ENCODE measurements at places on chromosomes 13 and 19.
A peak's percentile ranks its signal among the peaks of the same experiment; 100 is the strongest.

DNA sequence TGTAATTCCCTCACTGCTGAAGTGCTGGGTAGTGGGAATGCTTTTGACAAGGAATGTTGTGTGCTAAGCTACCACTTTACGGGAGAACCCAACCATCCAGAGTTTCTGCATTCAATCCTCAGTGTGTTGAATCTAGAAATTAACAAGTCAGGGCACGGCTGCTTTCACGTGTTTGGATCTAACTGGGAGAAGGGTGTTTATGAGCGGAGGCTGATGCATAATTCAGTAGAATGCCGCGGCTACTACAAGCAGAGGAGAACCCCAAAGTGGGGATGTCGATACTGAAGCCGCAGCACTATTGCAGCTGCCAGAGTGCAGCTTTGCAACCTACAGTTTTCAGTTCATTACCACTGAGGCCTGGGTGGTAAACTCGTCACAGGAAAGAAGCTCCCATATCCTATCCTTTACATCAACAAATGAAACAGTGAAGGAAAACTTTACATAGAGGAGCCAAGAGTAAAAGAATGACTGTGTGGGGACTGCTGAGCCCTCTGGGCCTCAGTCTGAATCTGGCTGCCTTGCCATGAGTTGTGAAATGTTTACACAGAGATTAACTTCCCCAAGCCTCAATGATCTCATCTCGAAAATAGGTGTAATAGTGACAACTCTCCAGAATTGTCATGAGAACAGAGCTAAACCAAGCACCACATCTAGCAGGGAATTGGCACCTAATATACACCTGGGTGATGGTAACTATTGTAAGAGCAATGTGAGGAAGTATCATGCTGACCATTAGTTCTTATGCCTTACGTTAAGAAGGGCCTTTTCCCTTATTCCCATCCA, 531.7 kb downstream of the MYO16 start:
- no peak for DNase-seq

DNA sequence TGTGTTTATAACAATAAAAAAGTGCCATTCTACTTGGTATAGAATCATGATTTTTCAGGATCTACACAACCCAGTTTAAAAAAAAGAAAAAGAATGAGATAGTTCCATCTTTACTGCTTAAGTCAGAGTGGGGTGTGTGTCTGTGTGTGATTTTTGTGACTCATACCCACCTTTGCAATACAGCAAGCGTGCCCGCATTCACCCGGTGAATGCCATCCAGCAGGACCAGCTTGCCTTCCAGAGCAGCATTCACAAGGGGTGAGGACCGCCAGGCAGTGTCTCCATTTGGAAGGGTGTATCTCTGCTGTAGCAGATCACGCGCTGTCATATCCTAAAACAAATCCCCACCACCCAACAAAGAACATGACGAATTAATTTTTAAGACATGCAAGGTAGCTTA, 127.7 kb downstream of the VWA8 start:
- no peak for DNase-seq

DNA sequence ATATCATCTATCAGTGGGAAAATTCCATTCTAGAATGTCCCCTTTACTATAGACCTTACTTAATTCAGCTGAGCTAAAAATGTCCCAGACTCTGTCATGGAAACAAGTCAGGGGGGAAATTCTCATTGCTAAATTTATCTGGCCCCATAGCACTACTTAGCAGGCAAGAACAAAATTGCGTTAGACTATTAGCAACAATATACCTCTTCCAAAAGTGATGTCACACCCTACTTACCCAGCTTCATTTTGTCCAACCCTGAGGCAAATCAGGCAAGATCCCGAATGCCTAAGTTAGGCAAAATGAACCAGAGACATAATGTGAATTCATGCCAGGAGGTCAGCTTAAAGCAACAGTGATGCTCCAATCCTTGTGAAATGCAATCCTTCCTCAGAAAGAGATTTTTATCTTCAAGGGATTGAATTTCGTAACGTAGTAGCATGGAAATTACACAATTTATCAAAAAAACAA, 93.7 kb downstream of the FRY start:
- no peak for DNase-seq

DNA sequence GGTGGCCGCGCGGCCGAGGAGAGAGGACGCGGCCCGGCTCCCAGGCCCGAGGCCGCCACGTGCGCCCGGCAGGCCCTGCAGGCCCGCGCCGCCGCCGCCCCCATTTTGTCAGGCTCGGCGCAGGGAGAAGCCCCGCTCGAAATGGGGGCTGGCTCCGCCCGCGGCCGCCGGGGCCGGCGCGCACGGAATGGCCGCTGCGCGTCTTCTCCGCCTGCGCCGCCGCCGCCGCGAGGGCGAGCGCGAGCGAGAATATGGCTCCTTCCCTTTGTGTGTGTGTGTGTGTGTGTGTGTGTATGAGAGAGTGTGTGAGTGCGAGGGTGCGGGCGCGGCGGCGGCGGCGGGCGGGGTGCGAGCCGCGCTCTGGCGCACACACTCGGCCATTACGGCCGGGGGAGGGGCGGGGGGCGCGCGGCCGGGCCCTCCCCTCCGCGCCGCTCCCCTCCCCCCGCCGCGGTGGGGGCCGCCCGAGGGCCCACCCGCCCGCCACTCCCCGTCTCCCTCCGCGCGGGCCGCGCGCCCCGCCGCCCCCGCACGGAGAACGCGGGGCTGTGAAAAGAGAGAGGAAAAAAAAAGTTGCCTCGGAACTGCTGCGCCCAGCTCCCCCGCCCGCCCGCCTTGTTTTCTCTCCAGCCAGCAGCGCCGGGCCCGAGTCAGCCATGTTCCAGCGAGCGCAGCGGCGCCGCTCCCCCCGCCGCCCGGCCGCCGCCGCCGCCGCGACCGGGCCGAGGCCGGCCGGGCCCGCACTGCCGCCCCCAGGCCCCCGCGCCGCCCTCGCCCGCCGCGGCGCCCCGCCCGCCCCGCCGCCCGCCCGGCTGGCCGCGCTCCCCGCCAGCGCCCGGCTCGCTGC, 1.0 kb downstream of the HMGB1 start:
- DNase-seq, result peak; percentile 19

GRCh38 chr13:80168089-80168850, 172.7 kb downstream of the SPRY2 start:
- DNase-seq, result no peak

DNA sequence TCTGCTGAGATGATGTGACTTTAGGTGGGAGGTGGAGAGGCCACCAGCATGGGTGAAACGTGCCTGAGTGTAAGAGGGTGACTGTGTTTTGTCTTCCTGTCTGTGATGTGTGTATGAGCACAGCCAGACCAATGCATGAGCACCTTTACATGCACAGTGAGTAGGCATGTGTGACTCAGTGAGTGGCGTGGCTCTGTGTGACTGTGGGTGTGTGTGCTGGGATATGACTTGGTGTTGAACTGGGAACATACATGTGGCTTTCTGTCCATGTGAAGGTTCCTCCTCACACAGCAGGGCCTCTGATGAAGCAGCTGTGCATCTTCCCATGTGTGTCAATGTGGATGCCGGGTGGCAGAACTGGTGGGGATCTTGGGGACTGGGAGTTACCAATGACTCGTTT, 19.9 kb upstream of the LGALS13 start:
- no peak for DNase-seq

DNA sequence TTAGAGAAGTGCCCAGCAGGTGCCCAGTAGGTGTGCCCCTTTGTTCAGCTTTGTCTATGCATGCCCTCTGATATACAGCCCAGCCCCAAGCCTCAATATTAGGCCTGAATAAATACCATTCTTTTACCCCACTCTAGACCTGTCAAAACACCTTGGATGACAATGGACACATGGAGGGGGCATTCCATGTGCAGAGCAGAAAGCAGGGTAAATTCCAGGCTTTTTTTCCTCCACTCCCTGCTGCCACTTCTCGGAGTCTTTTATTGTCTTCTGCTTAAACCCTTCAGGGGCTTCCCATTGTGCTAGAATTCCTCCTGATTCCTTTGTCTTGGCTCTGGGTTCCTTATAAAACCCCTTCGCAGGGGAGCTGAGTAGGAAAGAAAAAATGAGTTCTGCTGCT, 5.8 kb upstream of the FRY start:
- no peak for DNase-seq

DNA sequence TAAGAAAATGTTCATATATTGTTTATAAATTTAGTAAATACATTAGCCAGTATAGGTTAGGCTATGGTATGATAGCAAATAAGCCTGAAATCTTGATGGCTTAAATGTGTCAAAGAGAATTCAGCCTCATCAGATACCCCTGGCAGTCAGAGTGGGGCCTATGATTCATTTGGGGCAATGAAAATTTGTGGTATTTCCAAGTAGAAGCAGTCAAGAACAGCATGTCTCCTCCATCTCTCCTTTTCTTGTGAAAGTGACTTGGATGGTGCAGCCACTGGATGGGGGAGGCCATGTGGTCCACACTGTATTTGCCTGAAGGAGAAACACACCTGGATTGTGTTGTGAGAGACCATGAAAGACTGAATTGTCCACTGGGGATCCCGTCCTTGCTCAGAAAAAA, 82.7 kb downstream of the DLEU7 start:
- DNase-seq, result no peak

- no peak for DNase-seq
Measured at GRCh38 chr13:112073245-112074138, 6.5 kb downstream of the SOX1 start.

DNA sequence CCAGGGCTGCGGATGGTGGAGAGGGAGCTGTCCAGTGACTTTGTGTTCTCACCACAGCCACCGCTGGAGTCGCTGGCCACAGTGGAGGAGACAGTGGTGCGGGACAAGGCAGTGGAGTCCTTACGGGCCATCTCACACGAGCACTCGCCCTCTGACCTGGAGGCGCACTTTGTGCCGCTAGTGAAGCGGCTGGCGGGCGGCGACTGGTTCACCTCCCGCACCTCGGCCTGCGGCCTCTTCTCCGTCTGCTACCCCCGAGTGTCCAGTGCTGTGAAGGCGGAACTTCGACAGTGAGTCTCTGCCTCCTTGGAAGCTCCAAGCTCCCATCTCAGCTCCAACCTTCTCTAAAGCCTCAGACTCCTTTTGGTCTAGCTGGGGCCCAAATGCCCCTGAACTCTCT, 21.4 kb downstream of the PPP2R1A start:
- DNase-seq, result no peak

- DNase-seq, result no peak
Measured at GRCh38 chr13:40318366-40318765, 348.1 kb downstream of the FOXO1 start.

GRCh38 chr13:49683489-49683888, 7.8 kb downstream of the EBPL start:
- no peak for DNase-seq

GRCh38 chr19:2193807-2194206, 30.1 kb downstream of the DOT1L start:
- DNase-seq, result no peak

DNA sequence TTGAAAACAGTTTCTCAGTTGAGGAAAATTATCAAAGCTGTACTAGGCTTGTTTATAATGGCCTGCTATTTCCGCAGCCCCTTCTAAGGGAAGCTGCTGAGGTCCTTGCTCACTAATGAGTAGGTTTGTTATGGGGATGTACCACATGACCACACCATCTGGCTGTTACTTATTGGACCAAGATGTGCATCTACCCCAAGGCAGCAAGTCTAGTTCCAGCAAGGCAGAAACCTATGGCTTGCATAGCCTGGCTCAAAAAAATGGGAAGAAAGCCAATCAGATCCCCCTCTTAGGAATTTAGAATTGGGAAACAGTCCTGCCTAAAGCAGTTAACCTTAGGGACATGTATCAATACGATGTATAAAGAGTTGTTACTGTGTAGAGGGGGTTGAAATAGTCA, 186.5 kb upstream of the SPRY2 start:
- DNase-seq, result no peak

- DNase-seq, result peak; percentile 15
Measured at GRCh38 chr13:72643311-72643989, 84.0 kb downstream of the MZT1 start.
